ENCODE measurements at places on chromosomes 11 and 22. TPM values are rescaled to one million over a fixed set of nuclear protein-coding genes. Genes with fewer than 3 reads are reported as not detected.

OR9Q2 gene
- total RNA-seq: not detected

DLG2 gene
- total RNA-seq: 0.13 TPM

TRIOBP gene
- total RNA-seq: 95.9 TPM

SERHL2 gene
- total RNA-seq: 3.8 TPM

OR51I1 gene
- not detected for total RNA-seq

SLC6A5 gene
- not detected for total RNA-seq

AQP11 gene
- 0.38 TPM for total RNA-seq

NRGN gene
- 0.25 TPM for total RNA-seq

OR51B4 gene
- total RNA-seq: not detected

LARGE1 gene
- total RNA-seq: 6.6 TPM

NLRP14 gene
- total RNA-seq: under 0.01 TPM

PHLDB1 gene
- total RNA-seq: 20.7 TPM

Measured in dermis microvascular lymphatic vessel endothelial cell (primary cell).